OCI-LY7 (cell line): ENCODE measurements at places on chromosomes 2 and 18.

DNA sequence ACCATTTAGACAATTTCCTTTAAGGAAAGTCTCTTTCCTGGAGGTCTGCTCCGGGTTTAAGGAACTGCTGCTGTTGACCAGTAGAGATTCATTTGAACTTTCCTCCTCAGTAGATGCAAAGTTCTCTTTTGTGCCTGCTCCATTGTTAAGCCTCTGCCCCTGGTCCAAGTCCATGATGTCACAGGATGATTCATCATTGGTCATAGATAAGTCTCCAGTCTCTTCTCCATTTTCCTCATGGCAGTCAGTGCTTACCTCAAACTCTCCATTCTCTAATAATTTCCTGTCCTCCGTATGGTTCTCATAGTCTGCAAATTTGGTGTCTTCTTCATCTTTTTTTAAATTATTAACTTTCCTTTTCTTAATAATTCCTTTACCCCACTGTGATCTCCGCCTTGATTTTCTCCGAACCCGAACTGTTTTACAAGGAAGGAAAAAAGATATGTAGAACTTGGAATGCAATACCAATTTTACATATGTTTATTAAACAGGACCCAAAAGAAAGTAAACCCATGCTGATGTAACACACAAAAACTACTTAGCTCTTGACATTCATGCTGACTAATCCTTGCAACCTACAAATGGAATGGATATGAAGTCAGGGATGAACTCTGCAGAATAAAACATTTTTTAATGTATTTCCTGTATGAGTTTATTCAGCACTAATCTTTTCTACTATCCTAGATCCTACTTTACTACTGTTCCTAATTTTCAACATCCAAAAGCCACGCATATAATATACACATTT lies 169.1 kb downstream of the ATAD2B start:
- DNase-seq = no peak

- DNase-seq = no peak
These were observed 39.1 kb downstream of the CUL3 start for GRCh38 chr2:224545884-224546644.

DNA sequence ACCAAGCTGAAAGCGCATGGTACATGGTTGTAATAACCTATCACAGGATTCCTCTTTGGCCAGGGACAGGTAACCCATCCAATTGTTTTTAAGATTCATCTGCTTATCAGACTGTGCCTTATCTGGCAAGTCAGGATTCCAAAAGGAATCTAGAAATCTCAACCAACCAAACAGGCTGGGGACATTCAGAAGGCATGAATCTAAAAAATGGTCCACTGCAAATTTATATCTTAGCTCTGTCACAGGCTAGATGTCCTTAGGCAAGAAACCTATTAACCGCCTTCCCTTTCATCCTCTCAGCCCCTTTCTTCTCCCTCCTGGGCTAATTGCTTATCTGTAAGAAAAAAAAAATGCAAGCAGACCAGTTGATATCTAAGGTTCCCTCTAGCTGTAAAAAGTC lies 4.3 kb downstream of the LRP2 start:
- no peak for DNase-seq

DNA sequence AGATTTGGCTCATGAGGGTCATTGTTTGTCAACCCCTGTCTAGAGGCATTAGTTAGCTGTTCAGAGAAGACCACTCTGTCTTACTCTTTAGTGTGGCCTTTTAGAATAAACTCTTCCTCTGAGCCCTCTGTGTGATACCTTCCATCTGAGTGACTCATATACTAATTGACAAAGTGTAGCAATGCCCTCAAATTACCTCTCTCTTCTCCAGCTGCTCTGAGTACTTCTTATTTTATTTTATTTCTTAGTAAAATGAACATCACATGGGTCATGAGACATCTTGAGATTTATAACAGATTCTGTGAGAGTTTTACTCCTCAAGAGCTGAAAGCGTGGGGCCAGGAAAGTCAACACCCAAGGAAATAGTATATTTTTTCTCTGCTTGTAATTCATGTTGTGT lies 67.4 kb downstream of the KCTD18 start:
- no peak for DNase-seq

- DNase-seq = no peak
These were observed 103.7 kb upstream of the PXDN start for GRCh38 chr2:1847846-1848598.

GRCh38 chr2:2243666-2244065 lies 87.4 kb downstream of the MYT1L start:
- DNase-seq = no peak

- DNase-seq = peak; percentile 29
These were observed 26.0 kb upstream of the ATG16L1 start for GRCh38 chr2:233225230-233226068.

- DNase-seq = no peak
These were observed 465 bp upstream of the PLEKHA3 start for GRCh38 chr2:178479758-178480226.

DNA sequence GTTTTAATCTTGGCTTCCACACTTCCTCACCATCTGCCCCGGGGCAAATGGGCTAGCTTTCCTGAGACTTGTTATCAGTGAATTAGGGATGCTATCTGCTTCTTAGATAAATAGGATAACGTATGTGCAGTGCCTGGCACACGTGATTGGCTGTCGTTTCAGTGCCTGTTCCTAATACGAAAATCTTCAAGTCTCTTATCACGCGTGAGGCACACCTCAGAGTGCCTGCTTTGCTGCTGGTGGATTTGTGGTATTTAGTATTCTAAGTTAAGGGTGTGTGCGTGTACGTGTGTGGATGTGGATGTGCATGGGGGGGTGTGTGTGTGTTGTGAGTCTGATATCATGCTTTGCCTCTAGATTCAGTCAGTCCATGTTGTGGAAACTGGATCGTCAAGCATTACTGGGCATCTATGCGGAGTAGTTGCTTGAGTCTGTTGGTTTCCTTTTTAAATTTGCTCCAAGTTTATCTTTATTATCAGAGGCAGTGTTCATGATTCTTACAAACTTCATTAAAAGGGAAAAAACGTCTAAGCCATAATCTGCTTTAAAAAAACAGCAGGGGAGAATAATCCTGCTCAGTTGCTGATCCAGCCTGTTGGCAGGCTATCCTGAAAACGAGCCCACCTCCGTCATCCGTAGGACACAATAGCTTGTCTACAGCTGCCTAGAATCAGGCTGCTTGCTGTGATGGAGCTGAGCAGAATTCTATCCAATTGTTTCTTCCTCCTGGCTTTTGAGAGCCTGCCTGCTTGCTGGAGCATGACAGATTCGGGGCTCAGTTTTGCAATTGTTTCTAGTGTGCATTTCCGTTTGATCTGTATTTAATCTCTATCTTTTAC lies 6.6 kb downstream of the SH3RF3 start:
- no peak for DNase-seq

GRCh38 chr18:75173738-75174137 lies 35.2 kb downstream of the PTGR3 start:
- DNase-seq = no peak

DNA sequence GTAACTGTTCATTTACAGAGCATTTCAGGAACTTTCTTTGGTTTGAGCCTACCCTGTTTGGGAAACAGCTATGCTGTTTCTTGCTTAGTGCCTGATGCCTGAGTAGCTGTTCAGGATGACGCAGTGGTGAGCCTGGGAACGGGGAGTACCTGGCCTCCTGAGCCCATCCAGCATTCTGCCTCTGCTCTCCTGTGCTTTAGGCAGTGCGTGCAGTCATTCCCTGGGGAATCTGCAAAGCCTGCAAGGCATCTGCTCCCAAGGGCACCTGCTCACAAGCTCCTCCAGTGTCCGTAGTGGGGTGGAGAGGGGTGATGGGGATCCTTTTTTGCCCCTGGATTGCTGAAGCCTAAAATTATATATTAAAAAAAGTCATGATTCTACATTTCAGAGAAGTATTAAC lies 68.8 kb downstream of the RAPGEF4 start:
- DNase-seq = no peak

- DNase-seq = no peak
These were observed 185.0 kb upstream of the HS6ST1 start for GRCh38 chr2:128503399-128504245.

- no peak for DNase-seq
These were observed 20.3 kb downstream of the GKN2 start for GRCh38 chr2:68932402-68932801.

GRCh38 chr2:102460467-102460866 lies 12.6 kb upstream of the SLC9A4 start:
- no peak for DNase-seq

- no peak for DNase-seq
These were observed 14.9 kb downstream of the FBLN7 start for GRCh38 chr2:112153179-112153490.

- DNase-seq = no peak
These were observed 79.6 kb upstream of the ST6GAL2 start for GRCh38 chr2:106965611-106966010.

DNA sequence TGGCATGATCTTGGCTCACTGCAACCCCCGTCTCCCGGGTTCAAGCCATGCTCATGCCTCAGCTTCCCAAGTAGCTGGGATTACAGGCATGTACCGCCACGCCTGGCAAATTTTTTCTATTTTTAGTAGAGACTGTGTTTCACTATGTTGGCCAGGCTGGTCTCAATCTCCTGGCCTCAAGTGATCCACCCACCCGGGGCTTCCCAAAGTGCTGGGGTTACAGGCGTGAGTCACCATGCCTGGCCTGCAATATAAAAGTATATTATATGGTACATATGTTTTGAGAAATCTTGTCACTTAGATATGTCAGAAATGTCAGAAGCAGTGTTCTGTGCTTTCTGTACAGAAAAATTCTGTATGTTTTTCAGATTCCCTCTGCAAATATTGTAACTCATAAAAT lies 19.2 kb upstream of the XPO1 start:
- no peak for DNase-seq

GRCh38 chr2:45818591-45818990 lies 167.1 kb downstream of the PRKCE start:
- DNase-seq = no peak

GRCh38 chr2:170369894-170370293 lies 191.9 kb downstream of the MYO3B start:
- DNase-seq = peak; percentile 30

- DNase-seq = no peak
These were observed 341.2 kb downstream of the ZNF521 start for GRCh38 chr18:25010623-25011374.

DNA sequence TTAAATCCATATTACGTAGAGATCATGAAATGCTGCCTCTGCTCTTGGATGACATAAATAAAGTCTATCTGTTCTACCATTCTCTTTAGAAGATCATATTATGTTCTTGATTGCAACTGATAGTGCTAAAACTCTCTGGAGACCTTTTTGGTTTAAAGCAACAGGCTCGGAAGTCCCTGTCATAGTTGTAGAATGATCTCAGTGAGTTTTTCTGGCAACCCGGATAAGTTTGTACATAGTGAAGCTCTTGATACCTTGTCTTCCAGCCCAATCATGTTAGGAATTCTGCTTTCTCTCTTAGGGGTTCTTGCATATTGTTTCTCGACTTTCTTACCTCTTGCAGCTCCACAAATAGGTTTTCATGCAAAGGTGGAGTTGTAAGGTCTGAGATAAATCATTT lies 156.1 kb downstream of the TTC27 start:
- no peak for DNase-seq

GRCh38 chr2:226868331-226869162 lies 32.7 kb downstream of the RHBDD1 start:
- DNase-seq = no peak

GRCh38 chr2:54258166-54258565 lies 2.1 kb upstream of the TSPYL6 start:
- no peak for DNase-seq

- DNase-seq = no peak
These were observed 39.9 kb downstream of the ZNF516 start for GRCh38 chr18:76455003-76455676.

GRCh38 chr2:71173096-71173495 lies 42.7 kb downstream of the MPHOSPH10 start:
- DNase-seq = no peak

- DNase-seq = no peak
These were observed 201.8 kb upstream of the HDAC4 start for GRCh38 chr2:239602290-239603282.

- no peak for DNase-seq
These were observed 317.8 kb downstream of the MBD2 start for GRCh38 chr18:53906681-53907080.

DNA sequence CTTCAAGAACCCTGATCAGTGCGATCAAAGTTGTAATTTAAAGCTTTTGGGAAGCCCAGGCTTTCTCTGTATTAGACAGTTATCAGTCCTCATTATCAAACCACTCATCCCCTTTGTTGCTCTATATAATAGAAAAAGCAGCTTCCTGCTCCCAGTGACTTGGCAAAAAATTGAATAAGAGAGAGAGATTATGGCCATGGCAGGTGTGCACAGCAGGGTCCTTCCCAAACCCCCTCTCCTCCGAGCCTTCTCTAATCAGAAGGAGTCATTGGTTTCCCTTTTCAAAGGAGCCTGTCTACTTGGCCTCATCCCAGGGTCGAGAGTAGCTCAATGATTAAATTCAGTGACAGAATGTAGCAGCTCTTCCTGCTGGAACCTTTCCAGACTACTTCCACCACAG lies 81.5 kb downstream of the SEMA4F start:
- DNase-seq = no peak

DNA sequence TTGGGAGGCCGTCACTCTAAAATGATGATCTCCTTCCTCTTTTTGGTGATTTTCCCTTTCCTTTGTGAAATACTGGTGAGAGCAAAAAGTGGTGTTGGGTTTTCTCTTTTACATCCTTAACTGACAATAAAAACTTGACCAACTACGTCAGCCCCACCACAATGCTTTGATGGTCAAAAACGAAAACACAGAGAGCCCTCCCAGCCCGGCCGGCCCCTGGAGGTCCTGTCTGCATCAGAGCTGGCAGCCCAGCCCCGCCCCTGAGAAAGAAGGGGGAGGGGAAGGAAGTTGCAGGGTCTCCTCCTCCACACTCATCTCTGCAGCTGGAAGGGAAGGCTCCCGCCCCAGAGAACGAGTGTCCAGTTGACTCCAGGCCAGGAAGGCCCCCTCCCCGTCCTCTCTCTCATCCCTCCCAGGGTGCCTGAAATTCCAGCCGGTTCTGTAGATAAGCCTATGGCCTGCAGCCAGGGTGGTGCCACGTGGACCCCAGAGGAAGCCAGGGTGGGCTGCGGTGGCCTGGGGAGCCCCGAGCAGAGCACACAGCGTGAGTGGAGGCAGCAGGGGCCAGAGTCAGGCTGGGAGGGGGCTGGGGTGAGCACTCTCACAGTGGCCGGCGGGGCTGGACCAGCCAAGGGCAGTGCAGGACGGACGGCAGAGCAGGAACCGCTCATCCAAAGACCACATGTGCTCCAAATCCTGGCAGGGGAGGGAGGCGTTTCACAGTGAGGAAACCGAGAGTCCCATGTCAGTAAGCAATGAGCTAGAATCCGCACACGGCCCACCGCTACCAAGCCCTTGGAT lies 19.8 kb downstream of the BIN1 start:
- peak; percentile 37 for DNase-seq

GRCh38 chr2:43065871-43066270 lies 160.5 kb downstream of the ZFP36L2 start:
- DNase-seq = no peak

DNA sequence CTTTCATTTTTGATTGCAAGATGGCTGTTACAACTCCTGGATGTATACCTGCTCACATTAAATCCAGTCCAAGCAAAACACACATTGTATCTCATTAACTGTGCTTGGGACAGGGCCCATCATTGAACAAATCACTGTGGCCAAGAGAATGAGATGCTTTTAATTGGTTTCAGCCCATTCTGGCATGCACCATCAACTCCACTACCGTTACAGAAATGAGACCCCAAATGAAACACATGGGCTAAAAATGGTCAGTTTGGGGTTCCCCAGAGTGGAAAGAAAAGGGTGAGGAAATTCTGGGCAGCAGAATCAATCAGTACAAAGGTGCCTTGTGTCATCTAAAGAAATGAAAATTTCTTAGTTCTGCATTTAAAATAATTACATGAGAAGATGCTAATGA lies 52.7 kb downstream of the FAM171B start:
- no peak for DNase-seq

GRCh38 chr2:167345559-167345958 lies 457.3 kb downstream of the XIRP2 start:
- DNase-seq = no peak
